Left ventricle myocardium superior (tissue), 1 donor: ENCODE measurements at places on chromosomes 7 and 10. TPM values are rescaled to one million over a fixed set of nuclear protein-coding genes. Genes with fewer than 3 reads are reported as not detected.

LLCFC1 gene
- total RNA-seq: not detected

DDX21 gene
- total RNA-seq: 20.0 TPM

BAMBI gene
- 12.5 TPM for total RNA-seq

ABCF2 gene
- total RNA-seq: 27.6 TPM

PHKG1 gene
- total RNA-seq: 30.4 TPM

ADAM12 gene
- total RNA-seq: 0.35 TPM

CYP3A7 gene
- not detected for total RNA-seq

MCM10 gene
- total RNA-seq: 0.30 TPM

TAS2R38 gene
- total RNA-seq: not detected

SLC13A1 gene
- total RNA-seq: not detected

OR2A1 gene
- total RNA-seq: not detected

MYH16 gene
- total RNA-seq: not detected

VGF gene
- total RNA-seq: not detected

MTG1 gene
- total RNA-seq: 20.9 TPM

GRM3 gene
- total RNA-seq: not detected

CNOT4 gene
- total RNA-seq: 26.6 TPM

CALHM2 gene
- total RNA-seq: 9.8 TPM

RARRES2 gene
- total RNA-seq: 18.7 TPM

TMEM178B gene
- 38.2 TPM for total RNA-seq

ITGA8 gene
- 0.82 TPM for total RNA-seq

ZNHIT1 gene
- total RNA-seq: 55.8 TPM

LRMDA gene
- 23.1 TPM for total RNA-seq

GNAT3 gene
- total RNA-seq: not detected

PTF1A gene
- total RNA-seq: not detected

PARD3 gene
- total RNA-seq: 25.3 TPM
